NCI-H446 treated with DMSO at 0.1 percent for 48 hours (cell line): ENCODE measurements at places on chromosomes 4 and X.
A peak's percentile ranks its signal among the peaks of the same experiment; 100 is the strongest.

GRCh38 chr4:8578717-8579116 is 1.5 kb upstream of the GPR78 start:
- DNase-seq = no peak

- no peak for DNase-seq
Measured at GRCh38 chr4:94960708-94961107, 203.0 kb downstream of the BMPR1B start.

DNA sequence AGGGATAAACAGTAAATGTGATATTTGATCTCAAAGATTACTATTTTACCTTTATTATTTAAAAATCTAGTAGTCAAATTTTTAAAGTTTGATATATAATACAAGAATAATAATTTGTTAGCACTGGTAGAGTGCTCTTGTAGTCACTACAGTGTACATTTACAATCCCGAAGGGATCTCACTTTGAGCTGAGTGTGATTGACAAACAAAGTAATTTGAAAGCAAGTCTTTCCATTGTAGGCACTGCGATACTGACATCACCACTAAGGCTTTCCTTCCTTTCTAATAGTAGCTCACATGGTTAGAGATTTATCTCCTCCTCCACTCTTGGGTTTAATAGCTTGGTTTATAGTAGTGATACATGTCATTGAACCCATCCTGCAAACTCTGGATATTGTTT is 280.6 kb downstream of the PARM1 start:
- DNase-seq = no peak

DNA sequence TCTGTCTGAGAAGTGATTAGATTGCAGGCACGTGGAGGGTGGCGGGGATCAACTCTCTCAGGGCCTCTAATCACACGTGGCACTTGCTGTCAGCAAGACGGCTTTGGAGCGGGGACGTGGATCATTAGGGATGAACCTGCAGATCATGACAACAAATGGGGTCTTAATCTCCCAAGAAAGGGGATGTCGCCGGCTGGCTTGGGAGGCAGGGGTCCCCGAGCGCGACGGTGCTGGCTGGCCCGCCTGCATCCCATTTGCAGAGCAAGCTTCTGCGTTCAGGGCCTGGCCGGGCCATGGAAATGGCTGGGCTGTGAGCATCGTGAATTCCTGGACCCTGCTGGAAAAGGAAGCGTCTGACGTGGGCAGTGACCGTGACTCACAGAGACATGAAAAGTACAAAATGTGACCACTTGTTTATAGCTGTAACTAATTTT is 85.1 kb upstream of the SHOX start:
- no peak for DNase-seq

- no peak for DNase-seq
Measured at GRCh38 chrX:8377041-8377440, 87.6 kb upstream of the VCX3B start.

- DNase-seq = no peak
Measured at GRCh38 chrX:8305350-8305749, 134.3 kb upstream of the VCX2 start.

DNA sequence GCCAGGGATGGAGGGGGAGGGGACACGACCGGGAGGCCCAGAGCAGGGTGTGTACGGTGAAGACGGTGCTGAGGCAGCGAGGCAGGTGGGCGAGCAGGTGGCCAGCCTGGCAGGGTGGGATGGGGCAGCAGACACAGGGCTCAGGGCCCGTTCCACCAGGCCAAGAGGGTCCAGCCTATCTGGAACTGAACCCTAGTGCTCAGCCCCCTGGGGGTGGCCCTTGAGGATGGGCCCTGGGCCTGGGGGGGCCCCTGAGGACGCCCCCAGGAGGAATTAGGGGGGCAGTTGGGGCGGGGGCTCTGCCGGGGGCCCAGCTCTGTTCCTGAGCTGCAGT is 3.0 kb upstream of the HGFAC start:
- DNase-seq = no peak

- no peak for DNase-seq
Measured at GRCh38 chr4:109576462-109576861, 16.4 kb downstream of the MCUB start.

- DNase-seq = no peak
Measured at GRCh38 chrX:111695297-111695880, 14.4 kb downstream of the ALG13 start.

- DNase-seq = no peak
Measured at GRCh38 chrX:150239946-150240642, 123.0 kb upstream of the MAMLD1 start.

- DNase-seq = no peak
Measured at GRCh38 chrX:115960440-115961084, 210.0 kb upstream of the AGTR2 start.

DNA sequence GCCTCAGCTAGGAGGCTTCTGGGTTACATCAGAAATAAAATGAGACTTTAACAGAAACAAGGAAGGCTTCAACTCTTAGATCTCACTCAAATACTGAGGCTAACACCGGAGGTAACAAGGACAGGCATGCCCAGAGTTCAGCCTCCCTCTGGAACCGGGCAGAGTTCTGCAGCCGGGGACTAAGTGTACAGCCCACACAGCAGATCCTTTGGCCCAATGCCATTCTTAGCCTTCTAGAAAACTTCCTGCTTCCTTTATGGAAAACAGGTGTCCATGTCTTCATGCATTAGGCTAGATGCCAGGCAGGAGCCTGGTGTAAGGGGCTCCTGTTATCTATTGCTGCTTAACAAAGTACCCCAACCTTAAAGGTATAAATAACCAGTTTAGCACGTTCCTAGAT is 369.7 kb downstream of the BCOR start:
- DNase-seq = no peak

DNA sequence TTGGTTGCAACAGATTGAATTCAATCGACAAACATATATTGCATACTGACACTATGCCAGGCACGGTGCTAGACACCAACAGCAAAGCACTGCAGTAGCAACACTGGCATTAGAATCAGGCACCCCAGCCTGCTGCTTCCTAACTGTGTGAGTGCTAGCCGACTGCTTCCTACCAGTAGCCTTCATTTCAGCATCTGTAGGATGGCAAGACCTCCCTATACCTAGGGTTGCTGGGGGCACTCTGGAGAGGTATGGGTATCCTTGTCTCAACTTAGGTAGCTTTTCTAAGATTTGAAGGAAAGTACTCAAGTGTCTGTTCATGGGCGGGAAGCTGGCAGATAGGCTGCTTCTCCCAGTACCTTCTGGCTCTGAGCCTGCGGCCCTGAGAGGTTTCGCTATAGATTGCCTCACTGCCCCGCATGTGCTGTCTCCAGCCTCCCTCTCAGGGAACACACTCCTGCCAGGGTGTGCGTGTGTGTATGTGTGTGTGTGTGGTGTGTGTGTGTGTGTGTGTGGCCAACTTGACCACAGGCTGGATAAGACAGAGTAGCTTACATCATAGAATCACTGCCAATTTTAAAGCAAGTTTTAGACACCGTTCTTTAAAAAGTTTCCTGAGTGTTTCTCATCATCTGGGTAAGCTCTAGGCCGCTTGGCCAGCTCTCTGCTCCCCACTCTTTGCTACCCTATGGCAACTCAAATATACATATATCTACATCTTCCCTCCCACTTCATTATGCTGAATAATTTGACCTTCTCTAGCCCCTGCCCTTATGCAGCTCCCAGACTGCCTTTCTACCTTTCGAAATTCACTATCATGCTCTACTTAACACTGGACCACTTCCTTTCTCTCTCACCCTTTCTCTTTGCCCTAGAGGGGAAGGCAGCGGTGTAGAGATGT is 97.0 kb upstream of the PJA1 start:
- no peak for DNase-seq

DNA sequence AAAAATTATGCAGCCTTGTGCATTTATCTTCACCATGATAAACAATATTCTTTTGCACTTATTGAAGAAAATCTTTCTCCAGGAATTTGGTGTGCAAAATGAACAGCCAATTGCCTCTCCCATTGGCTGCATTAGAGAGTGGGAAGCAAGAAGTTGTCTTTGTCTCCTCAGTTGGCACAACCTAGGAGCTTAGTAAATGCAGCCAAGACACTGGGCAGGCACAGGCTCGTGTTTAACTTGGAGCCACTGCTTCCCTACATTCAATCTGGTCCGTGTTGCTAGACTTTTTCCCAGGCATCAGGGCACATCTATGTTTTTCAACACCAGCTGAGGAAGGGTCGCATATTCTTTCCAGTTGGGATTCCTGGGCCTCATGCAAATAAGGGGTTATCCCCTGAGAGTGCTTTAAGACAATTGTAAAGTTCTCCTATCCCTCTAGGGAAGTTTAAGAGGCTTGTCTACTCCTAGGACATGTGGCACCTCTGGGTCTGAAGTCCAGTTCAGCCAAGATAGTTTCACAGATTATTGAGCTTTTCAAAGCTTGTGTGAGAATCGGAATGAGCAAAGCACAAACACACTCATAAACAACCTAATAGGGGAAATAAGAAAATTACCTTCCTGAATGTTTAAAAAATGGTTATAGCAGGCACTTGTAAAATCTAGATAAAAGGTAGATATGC is 31.8 kb upstream of the SRD5A3 start:
- DNase-seq = no peak

DNA sequence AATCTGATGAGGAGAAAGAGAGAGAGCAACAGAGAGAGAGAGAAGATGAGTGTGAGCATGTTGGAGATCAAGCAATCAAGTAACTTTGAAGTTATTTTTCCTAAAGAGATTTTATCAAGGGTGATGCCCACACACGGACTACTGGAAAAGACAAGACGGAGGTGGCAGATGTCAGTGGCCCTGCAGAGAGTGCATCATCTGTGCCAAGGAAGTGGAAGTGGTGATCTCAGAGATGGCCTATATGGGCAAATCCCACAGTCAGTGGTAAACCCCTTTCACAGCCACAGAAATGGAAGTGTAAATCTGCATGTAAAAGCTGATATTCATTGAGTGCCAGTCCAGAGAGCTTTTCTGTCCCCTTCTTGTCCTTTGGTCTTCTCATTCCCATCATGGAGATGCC is 577.2 kb upstream of the AADAT start:
- DNase-seq = no peak

DNA sequence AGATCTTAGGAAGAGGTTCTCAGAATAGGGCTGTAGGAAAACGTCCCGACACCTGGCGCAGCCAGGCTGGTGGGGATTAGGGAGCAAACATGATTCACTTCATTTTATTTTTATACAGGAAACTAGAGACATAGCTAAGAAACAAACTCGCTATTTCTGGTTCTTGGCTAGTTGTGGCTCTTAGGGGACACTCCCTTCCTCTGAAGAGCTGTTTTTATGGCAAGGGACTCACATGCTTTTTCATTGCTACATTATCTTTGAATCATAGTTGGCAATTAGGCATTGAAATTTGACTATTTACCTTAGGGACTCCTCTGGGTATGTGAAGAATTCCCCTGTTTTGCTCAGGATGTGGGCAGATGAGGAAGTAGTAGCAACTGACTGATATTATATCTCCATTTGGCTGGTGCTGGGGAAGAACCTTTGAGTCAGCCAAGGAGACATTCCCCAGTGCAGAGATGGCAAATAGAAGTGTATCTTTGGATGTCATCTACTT is 174.5 kb downstream of the SMIM20 start:
- no peak for DNase-seq

DNA sequence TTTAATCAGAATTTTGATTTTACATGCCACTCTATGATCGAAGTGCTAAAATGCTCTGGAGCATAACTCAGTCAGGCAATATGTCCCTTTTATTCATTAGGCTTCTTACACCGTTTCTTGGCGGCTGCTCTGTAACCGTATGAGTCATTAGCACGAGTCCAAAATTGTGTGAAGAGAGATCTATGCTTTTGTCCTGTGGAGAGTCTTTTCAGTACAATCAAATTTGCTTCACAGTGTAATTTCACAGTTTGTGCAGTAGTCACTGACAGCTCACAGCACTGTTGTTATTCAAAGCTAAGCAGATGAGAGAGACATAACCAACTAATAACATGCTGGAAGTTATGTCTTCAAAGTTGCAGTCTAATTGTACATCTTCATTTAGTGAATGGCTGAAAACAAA is 167.8 kb downstream of the PCDH10 start:
- peak; percentile 62 for DNase-seq

- no peak for DNase-seq
Measured at GRCh38 chr4:152448854-152449253, 87.0 kb downstream of the FBXW7 start.

GRCh38 chrX:54825716-54826438 is 18.3 kb downstream of the MAGED2 start:
- DNase-seq = no peak

DNA sequence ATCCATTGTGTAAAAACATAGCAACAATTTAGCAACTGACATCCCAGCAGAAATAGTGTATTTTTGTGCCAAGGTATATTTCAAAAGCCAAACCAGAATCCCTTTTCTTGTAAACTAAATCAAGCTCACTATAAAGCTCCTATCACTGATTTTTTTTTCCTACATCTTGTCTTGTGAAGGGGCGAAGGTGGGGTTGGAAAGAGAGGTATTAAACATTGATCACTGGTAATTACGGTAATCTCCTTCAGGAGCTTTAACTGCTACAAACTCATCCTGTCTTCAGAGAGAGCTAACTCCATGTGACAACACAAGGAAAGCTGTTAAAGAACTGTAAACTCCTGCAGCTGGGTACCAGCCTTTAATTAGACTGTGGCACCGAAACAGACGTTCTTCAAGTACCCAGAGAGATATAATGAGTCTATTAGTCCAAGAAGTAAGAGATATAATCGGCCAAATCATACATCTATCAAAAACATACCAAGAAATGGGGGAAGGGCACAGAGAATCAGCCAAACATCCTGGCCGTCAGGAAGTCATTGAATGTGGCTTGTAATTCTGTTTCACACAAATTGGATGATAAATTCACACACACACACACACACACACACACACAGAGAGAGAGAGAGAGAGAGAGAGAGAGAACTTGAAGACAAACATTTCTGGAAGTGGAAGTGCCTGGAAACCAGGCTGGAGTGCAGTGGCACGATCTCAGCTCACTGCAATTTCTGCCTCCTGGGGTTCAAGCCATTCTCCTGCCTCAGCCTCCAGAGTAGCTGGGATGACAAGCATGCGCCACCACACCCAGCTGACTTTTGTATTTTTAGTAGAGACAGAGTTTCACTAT is 111.9 kb upstream of the PPARGC1A start:
- DNase-seq = no peak

DNA sequence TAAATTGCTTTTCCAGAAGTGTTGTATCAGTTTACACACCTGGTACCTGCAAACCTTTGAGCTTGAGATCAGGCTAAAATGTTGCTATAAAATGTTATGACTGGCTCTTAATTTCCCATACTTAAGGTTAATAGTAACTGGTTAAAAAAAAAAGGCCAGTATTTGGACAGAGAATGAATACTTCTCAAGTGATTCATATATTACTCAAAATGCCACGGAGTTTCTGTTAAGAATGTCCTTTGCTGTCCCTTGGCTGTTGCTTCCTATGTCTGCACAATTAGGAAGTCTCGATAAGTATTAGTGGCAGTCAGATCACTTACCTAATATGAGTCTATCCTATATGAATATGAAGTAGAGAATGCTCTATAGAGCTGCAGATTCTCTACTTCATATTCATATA is 232.2 kb upstream of the IGFBP7 start:
- no peak for DNase-seq

GRCh38 chr4:79013756-79014155 is 74.5 kb upstream of the PAQR3 start:
- DNase-seq = no peak

GRCh38 chrX:37986893-37987292 is 19.5 kb upstream of the SYTL5 start:
- no peak for DNase-seq

- DNase-seq = no peak
Measured at GRCh38 chr4:105343146-105343931, 130.5 kb downstream of the PPA2 start.

GRCh38 chrX:154762537-154763296 is at the start of gene DKC1:
Gene DKC1, plus strand, starts transcription at chrX:154762864. Its CDS starts 102 bp downstream, at chrX:154762966.
- DNase-seq = peak; percentile 90

- no peak for DNase-seq
Measured at GRCh38 chr4:75030649-75031235, 97.8 kb downstream of the PARM1 start.

GRCh38 chr4:151887816-151888180 is 127.0 kb upstream of the GATB start:
- DNase-seq = no peak
